ENCODE measurements at places on chromosomes 6 and 20. TPM values are rescaled to one million over a fixed set of nuclear protein-coding genes. Genes with fewer than 3 reads are reported as not detected.
A peak's percentile ranks its signal among the peaks of the same experiment; 100 is the strongest.

Gene HLA-DQA1
- 628 TPM for total RNA-seq

Gene VGLL2
- total RNA-seq: not detected

GRCh38 chr6:111916747-111917146 is 43.5 kb upstream of the FYN start:
- no peak for DNase-seq

Gene PAK5
- total RNA-seq: not detected

- no peak for DNase-seq
Measured at GRCh38 chr6:133206942-133207341, 34.2 kb upstream of the EYA4 start.

- no peak for DNase-seq
Measured at GRCh38 chr6:113695516-113695915, 161.6 kb upstream of the MARCKS start.

DNA sequence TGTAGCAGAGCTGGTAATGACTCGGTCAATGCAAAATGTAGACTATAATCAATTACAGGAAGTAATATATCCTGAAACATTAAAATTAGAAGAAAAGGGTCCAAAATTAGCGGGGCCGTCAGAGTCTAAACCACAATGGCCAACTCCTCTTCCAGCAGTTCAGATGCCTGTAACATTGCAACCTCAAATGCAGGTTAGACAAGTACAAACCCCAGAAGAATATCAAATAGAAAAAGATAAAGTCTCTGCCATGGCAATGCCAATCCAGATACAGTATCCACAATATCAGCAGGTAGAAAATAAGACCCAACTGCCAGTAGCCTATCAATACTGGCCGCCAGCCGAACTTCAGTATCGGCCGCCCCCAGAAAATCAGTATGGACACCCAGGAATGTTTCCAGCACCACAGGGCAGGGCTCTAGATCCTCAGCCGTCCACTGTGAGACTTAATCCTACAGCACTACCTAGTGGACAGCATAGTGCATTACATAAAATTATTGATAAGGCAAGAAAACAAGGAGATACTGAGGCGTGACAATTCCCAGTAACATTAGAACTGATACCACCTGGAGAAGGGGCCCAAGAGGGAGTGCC is 158.4 kb downstream of the GPX5 start:
- DNase-seq: no peak

DNA sequence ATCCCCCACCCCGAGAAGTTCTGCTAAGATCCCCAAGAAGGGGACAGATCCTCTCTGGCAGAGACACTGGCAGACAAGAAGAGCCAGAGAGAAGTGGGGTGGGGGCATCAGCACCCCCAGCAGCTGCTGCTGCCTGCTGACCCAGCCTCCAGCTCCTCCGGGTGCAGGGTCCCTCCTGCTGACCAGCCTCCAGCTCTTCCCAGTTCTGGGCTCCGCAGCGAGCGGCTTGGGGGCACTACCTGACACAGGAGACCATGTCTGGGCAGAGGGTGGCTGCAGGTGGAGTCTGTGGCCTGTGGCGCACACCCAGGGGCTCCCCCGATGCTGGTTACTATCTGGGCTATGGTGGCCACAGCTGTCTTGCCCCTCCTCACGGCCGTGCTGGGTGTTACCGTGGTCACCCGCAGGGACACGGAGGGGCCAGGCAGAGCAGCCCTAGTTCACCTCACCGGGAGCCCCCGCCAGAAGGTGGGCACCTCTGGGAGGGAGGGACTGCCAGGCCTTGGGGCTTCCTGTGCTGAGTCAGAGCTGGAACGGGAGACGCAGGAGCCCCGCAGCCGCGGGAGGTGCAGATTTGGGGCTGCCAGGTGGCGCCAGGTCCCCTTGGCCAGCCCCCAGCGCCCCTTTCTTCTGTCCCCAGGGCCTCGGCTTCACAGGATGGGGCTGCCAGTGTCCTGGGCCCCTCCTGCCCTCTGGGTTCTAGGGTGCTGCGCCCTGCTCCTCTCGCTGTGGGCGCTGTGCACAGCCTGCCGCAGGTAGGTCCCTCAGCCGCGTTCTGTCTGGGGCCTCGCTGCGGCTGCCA is 630 bp downstream of the LIME1 start:
- peak; percentile 58 for DNase-seq

Gene PDCD2
- 88.4 TPM for total RNA-seq

- no peak for DNase-seq
Measured at GRCh38 chr6:158813032-158813431, 6.1 kb downstream of the EZR start.

GRCh38 chr6:16630026-16630643 is 131.1 kb downstream of the ATXN1 start:
- no peak for DNase-seq

Gene TNFAIP3
- total RNA-seq: 226 TPM

Gene DEFB129
- total RNA-seq: not detected

- DNase-seq: no peak
Measured at GRCh38 chr6:2222275-2222842, 23.0 kb downstream of the GMDS start.

DNA sequence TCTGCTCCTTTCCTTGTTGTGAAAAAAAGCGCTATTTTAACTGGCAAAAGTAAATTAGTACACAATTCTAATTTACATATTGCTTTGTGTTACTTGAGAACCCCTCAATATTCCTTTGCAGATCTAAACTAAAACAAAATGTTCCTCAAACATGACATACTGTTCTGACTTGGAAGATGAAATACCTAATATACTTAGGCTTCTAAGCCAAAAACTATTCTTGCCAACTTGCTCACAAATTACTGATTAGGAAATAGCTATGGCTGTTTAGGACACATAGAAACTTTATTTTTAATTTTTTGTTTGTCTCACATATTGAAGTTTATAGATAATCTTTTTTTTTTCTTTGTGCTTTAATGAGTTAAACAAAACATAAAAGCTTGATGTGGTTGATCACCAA is 542.2 kb downstream of the GRIK2 start:
- no peak for DNase-seq

GRCh38 chr6:71388856-71389527 is 100.4 kb downstream of the OGFRL1 start:
- no peak for DNase-seq

DNA sequence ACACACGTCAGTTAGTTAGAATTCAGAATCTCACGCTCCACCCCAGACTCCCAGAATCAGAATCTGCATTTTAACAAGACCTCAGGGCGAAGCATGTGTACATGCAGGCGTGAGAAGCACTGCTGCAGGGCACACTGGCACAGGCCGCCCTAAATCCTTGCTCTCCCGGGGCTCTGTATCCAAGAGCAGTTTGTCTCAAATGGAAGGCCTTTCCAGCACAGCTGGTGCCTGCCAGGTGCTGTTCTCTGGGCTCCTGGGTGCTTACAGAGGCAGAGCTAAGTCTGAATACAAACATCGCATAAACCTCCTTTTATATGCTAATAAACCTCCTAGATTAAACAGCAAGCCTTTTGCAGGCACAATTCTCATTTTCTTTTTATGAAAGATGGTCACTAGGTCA is 119.1 kb upstream of the CD93 start:
- no peak for DNase-seq

Gene PRKN
- 3.5 TPM for total RNA-seq

Gene DEFB128
- total RNA-seq: not detected

DNA sequence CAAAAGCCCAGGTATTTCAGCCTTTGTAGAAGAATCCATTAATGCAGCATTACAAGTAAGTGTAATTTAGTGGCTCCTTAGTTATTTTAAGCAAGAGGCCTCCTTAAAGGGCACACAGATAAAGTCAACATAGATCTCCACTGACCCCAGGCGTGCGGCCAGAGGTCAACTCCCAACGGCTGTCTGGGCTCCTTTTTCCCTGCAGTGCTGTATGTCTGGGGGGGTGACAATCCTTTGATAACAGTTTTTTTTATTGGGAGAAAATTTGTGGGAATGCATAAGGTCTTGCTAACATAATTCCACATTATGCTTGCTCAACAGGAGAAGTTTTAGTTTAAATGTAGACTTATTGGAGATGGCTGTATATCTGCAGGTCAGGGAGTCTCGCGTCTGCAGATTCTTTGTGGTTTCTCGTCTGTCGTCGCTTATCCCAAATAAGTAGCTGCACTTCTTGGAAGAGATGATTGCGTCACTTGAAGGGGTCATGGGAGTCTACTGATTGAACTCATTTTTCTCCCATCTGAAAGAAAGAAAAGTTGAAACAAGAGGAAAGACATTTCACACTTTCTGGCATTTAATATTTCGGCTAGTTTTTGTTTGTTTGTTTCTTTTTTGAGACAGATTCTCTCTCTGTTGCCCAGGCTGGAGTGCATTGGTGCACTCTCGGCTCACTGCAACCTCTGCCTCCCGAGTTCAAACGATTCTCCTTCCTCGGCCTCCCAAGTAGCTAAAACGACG is 151.7 kb upstream of the AKAP12 start:
- no peak for DNase-seq

Gene CLPSL1
- total RNA-seq: not detected

- no peak for DNase-seq
Measured at GRCh38 chr6:44388135-44388487, 605 bp downstream of the CDC5L start.

DNA sequence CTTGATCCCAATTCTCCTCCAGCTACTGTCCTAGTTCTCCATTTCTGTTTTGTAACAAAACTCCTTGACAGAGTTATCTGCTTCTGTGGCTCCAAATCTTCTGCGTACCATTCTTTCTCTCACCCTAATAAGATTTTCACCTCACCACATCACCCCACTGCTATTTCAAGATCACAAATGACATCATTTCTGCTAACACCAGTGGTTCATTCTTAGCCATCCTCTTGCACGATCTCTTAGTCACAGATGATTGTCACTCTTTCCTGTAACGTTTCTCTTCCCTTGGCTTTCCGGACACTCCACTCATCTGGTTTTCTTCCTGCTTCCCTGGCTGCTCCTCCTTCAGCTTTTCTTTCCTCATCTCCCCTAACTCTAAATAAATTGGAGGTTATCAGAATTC is 56.8 kb upstream of the FABP7 start:
- DNase-seq: no peak

- no peak for DNase-seq
Measured at GRCh38 chr6:3770023-3770720, 18.7 kb upstream of the PXDC1 start.

Gene LBP
- total RNA-seq: not detected

Gene MACROD2
- total RNA-seq: 55.1 TPM

- no peak for DNase-seq
Measured at GRCh38 chr20:23244156-23244915, 106.3 kb upstream of the NXT1 start.

GRCh38 chr6:85127168-85127498 is 322.8 kb upstream of the NT5E start:
- DNase-seq: no peak

GRCh38 chr6:5569491-5569890 is 308.2 kb downstream of the FARS2 start:
- no peak for DNase-seq

- DNase-seq: no peak
Measured at GRCh38 chr6:164273491-164273890, 859.0 kb downstream of the QKI start.

- DNase-seq: no peak
Measured at GRCh38 chr20:10733122-10733521, 59.3 kb upstream of the JAG1 start.

DNA sequence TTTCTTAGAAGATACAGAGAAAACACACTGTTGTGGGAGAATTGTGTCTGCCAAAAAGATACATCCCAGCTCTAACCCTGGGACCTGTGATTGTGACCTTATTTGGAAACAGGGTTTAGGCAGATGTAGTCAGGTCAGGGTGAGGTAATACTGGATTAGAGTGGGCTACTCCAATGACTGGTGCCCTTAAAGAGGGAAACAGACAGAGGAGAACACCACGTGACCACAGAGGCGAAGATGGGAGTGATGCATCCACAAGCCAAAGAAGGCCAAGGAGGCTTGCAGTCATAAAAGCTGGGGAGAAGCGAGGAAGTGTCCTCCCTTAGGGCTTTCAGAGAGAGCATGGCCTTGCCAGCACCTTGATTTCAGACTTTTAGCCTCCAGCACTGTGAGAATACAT is 35.6 kb downstream of the SLC52A3 start:
- DNase-seq: no peak

GRCh38 chr6:150723857-150724256 is 124.2 kb downstream of the PLEKHG1 start:
- DNase-seq: no peak

Gene ADGRG6
- total RNA-seq: not detected

Gene RAET1L
- total RNA-seq: not detected

GRCh38 chr6:115058414-115059211 is 715.8 kb upstream of the HS3ST5 start:
- DNase-seq: no peak

Gene DLL1
- 0.53 TPM for total RNA-seq

- DNase-seq: no peak
Measured at GRCh38 chr20:48090314-48090713, 305.0 kb upstream of the SULF2 start.
